AG08396 (cell line): ENCODE measurements at places on chromosomes 7 and 10.
A peak's percentile ranks its signal among the peaks of the same experiment; 100 is the strongest.

DNA sequence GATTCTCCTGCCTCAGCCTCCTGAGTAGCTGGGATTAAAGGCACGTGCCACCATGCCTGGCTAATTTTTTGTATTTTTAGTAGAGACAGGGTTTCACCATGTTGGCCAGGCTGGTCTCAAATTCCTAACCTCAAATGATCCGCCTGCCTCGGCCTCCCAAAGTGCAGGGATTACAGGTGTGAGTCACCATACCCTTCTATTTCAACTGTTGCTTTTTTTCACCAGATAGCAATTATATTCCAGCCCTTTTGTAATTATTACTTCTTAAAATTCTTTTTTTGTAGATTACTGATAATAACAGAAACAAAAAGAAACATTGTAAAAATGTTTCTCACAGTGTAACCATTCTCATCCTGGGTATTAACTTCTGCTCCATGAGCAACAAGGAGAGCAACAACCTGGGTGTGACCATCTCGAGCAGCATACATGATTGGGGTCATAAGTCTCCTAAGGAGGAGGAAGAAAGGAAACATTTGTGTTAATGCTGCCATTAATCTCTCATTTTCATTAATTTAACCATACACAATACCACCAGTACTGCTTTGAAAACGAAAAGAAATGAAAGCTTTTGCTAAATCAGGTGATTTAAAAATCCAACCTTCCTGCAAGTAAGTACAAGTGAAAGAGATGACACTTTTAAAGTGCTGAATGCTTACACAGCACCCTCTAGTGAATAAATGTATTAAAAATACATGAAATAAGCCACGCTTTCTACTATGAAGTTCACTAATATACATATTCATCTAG is 41.8 kb downstream of the ASZ1 start:
- no peak for DNase-seq

GRCh38 chr7:132066761-132067171 is 509.5 kb downstream of the PLXNA4 start:
- no peak for DNase-seq

DNA sequence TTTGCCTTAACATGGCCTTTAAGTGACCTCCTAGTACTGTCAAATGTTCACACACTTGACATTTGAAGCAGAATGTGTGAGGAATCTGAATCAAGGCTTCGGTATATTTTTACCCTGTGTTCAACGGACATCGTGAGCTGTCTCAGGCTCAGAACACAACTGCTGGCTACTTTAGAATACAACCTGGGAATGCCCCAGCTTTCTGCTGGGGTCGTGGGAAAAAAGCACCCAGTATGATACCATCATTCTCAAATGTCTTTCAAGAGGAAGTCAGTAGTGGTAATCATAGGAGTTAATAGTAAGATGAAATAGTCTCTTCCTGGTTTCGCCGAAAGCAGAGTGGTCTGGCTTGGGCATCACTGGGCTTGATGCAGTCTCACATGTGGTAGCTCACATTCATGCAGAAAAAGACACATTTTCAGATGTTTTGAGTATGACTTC is 67.2 kb downstream of the CREB5 start:
- no peak for DNase-seq

DNA sequence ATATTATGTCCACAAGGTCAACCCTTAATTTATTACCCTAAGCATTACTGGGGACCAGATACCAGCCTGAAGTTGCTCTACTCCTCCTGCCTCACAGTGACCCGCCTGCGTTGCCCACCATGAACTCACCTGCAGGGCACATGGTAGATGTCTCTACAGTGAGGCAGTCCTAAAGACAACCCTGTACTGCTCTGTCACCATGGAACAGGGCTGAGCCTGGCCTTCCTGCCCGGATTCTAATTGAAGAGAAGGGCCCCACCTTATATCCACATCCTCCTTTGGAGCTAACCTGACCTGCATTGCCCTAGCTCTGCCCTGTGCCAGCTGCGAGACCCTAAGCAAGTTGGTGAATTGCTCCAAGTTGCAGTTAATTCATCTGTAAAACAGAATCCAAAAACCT is 4.1 kb downstream of the SH3PXD2A start:
- DNase-seq: no peak

GRCh38 chr7:94170836-94171235 is 166.7 kb upstream of the BET1 start:
- no peak for DNase-seq

DNA sequence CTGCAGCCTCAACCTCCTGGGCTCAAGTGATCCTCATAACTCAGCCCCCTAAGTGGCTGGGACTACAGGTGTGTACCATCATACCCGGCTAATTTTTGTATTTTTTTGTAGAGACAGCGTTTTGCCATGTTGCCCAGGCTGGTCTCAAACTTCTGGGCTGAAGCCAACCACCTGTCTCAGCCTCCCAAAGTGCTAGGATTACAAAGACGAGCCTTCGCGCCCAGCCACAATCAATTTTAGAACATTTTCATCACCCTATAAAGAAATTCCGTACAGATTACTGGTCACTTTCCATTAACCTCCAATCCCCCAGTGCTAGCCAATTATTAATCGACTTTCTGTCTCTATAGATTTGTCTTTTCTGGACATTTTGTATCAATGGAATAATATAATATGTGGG is 32.3 kb upstream of the PALS2 start:
- DNase-seq: no peak

DNA sequence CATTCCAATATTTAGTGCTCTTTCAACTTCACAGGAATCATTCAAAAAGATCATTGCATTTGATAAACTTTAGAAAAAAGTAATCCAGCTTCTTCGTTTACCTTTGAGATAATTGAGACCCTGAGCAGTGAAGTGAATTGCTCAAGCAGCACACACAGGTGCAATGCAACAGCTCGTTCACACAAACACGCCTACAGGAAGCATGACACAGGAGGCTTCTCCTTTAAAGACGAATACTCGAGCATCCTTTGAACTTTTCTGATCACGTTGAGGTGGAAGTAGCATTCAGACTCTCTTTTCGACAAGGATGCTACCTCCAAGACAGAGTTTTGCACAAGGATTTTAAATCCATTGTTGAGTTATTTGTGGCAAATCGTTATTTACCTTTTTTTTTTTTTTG is 18.0 kb upstream of the RSU1 start:
- DNase-seq: no peak

- no peak for DNase-seq
Measured at GRCh38 chr7:18496341-18496700, 772 bp downstream of the HDAC9 start.

- no peak for DNase-seq
Measured at GRCh38 chr10:133235265-133235855, 2.3 kb upstream of the VENTX start.

- no peak for DNase-seq
Measured at GRCh38 chr10:117503244-117504205, 39.0 kb upstream of the EMX2 start.

GRCh38 chr7:77571801-77572200 is 34.7 kb downstream of the PTPN12 start:
- DNase-seq: no peak

DNA sequence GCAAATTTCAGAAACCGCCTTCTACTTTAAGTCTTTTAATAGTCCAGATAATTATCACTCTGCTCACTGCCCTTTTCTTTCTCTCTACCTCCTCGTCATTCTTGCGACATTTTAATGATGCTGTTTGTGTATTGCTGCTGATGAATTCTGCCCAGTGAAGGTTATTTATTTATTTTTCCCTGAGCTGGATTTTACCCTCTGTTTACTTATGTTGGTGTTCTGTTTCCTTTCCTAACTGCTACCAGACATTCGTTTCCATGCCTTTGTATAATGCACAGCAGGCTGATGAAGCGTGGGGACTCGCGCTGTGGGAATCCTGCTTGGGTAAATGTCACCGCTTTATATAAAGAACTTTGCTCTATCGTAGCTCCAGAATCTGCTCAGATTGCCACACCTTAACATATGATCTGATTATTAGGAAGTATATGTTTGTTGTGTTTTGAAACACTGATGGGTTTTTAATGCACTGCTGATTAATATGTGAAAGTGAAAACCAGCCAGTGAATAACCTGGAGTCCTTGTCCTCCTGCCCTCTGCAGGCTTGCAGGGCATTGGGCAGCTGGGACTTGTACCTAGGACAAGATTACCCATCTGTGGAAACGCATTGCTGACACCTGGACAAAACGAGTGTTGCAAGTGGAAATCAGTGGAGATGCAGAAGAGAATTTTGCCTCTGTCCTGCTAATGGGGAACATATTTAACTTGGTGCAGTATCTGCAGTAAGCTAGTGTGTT is 291.5 kb downstream of the SDK1 start:
- no peak for DNase-seq

DNA sequence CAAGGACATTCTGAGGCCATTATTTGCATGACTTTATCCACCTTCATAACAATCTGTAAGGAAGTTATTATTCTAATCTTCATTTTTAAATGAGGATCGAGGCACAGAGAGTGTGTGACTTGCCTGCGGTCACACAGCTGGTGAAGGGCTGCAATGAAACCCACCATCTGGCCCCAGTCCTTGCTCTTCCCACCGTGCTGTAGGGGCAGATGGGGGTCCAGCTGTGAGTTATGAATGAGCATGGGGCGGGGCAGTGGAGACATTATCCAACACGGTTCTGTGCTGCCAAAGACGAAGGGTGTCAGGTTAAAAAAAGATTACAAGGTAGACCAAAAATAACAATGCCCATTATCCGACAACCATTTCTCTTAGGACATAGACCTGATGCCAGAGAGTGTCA is 417.5 kb upstream of the MGMT start:
- no peak for DNase-seq

- peak; percentile 44 for DNase-seq
Measured at GRCh38 chr7:106485031-106485551, 175.9 kb downstream of the CCDC71L start.
